Activated naive CD4-positive, alpha-beta T cell treated with anti-CD3 and anti-CD28 coated beads, Interleukin-2, amount 10 ng/mL, durations not matched to agents 7 days and 5 days (primary cell): ENCODE measurements at places on chromosomes 13 and 19.

GRCh38 chr19:17841810-17842662 lies 5.7 kb downstream of the JAK3 start:
- peak; percentile 69 for DNase-seq

DNA sequence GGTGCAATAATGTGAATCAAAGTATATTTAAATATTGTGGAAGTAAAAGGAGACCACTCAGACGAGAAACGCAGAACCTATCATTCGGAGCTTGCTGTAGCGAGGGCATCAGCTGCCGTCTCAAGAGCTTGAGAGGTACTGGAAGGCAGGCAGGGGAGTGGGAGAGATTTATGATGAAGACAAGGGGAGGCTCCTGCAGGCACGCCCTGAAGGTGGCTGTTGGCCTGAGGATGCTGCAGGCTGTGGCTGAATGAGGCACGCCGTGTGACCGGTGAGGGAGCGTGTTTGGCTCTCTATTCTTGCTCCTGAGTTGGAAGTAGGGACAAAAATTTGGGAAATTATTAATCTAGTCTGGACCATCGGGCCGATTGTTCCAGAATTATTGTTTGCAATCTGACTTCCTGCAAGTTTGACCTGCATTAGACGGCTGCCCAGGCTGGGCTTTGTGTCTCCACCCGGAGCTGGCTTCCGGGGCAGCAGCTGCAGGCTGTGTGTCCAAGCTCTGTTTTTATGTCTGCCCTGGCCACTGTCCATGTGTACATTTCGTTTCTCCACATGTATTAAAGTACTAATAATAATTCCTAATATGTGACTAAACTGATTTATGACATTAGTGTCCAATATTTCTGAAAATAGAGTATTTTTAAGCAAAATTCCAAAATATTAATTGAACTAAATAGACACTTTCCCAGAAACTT lies 91.1 kb upstream of the ANKRD10 start:
- no peak for DNase-seq

GRCh38 chr19:33226550-33227241 lies 1.0 kb upstream of the SLC7A10 start:
- no peak for DNase-seq

GRCh38 chr13:51556740-51557139 lies 27.5 kb upstream of the WDFY2 start:
- DNase-seq, result no peak

- no peak for DNase-seq
Measured at GRCh38 chr19:55526216-55527196, 10.4 kb downstream of the SBK2 start.

- DNase-seq, result peak; percentile 54
Measured at GRCh38 chr13:51222037-51222685, at the start of gene FAM124A. Gene FAM124A (plus strand): TSS chr13:51222398. CDS start chr13:51222502, 104 bp downstream.

DNA sequence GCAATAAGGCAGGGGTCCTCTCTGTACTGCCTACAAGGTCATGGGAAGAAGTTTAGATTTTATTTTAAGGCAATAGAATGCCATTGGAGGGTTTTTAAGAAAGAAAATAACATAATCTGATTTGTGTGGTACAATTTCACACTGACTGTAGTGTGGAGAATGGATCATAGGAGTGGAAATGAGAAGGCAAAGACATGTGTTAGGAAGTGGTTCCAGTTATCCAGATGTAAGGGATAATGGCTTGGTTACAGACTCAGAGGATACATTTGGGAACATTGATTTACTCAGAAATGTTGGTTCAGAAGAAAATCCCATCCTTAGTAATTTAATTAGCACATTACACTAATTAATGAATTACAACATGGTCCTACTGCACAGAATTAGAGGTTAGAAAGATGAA lies 788.2 kb downstream of the SLITRK5 start:
- no peak for DNase-seq

DNA sequence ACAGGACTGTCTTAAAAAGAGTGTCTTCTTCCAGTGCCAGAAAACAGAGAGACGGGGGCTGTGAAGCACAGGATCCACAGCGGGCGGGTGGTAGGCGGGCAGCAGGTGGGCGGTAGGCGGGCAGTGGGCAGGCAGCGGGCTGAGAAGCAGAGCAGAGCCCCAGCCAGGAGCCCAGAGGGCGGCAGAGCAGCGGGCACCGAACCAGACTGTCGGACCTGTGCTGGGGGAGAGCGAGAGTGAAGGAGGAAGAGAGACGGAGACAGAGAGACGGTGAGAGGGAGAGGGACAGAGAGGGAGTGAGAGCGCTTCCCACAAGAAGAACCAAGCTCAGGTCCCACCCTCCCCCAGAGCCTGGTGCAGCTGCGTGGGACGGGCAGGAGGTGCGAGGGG lies 30.3 kb downstream of the RASA3 start:
- no peak for DNase-seq

GRCh38 chr13:39375601-39376000 lies 227.4 kb downstream of the LHFPL6 start:
- no peak for DNase-seq

GRCh38 chr19:4380254-4380727 lies 20.1 kb downstream of the SH3GL1 start:
- peak; percentile 82 for DNase-seq

DNA sequence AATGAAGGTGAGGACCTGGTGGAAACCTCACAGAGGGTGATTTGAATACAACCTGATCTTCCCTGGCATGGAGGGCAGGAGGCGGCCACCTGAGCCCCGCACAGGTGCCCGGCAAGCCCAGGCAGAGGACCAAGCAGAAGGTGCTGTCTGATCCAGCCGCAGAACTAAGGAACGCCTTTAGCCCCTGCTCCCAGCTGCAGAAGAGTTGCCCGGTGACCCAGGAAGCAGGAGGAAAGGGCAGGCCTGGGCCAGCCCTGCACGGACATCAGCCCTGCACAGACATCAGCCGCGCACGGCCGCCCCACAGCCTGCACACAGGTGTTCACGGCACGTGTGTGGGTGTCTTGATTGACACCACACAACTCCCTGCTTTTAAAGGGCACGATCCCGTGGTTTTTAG lies 43.1 kb downstream of the RASA3 start:
- DNase-seq, result no peak

- no peak for DNase-seq
Measured at GRCh38 chr13:30370146-30370545, 52.1 kb upstream of the UBE2L5 start.

DNA sequence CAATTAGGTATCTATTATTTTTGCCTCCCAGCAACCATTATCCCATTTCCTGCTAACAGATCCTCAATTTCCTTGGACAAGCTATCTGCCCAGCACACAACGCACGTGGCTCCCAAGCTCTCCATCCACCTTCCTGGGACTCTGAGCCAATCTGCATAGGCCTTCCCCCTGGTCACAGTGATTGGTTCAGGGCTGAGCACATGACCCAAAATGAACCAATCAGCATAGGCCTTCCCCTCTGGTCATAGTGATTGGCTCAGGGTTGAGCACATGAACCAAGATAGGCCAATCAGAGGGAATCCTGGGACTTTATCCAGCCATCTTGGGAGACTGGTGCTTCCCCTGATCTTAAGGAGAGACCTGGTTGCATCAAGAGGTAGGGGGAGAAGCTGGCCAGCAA lies 5.8 kb downstream of the CPAMD8 start:
- no peak for DNase-seq

DNA sequence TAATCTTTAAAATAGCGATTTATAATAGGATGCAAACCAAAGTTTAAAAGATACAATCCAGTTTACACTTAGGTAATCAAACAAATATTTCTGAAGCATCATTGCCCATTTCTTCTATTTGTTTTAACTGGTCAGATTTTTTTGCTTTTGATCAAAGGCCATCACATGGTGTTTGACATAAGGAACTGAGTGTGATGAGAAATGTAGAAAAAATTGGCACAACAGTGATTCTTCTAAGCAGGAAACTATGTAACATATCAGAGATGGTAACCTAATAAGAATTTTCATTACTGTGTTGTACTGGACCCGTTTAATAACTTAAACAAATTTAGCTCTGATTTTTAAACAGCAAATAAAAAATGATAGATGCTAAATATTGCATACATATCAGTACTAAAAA lies 644.7 kb upstream of the KLF12 start:
- no peak for DNase-seq

DNA sequence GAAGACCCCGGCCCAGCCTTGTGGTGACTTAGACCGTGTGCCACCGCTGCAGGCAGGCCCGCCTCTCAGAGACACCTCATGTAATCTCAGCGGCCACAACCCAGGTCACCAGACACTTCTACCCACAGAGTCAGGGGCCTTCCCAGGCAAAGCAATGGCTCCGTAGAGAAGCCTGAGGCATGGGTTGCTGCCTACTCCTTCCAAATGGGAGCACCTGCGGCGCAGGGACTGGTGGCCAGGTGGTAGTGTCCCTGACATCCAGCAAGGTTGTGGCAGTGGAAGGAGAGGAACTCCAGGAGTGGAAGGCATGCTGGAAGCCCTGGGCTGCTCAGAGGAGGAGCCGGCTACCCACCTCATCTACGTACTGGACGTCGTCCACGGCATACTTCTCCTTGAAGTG lies 21.0 kb downstream of the PEPD start:
- DNase-seq, result no peak

- DNase-seq, result no peak
Measured at GRCh38 chr13:63972328-63972727, 2556.7 kb upstream of the PCDH20 start.

DNA sequence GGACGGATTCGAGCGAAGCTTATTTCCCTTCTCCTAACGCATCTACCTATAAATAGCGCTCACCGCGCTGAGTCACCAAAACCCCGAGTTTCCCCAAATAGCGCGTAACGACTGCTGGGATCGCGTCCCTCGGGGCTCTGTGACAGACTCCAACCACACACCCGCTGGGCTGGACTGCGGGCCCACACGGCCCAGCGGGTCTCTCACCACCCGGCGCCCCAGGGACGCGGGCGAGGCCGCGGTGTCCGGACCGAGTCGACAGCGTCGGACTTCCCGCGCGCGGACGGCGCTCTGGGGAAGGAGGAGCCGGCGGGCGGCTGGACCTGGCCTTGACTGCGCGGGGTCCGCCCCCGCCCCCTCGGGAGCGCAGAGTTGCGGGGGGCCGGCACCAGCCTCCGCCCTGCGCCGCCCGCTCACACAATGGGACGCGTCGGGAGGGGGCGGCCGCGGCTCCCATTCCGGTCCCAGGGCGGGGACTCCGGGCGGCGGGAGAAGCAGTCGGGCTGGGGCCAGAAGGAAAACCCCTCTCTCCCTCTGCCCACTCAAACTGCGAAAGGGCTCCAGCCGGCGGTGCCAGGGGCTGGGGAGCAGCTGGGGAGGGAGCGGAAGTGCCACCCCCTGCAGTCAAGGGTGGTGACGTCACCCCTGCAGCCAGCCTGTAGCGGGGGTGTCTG lies 108.8 kb downstream of the KCNRG start:
- peak; percentile 79 for DNase-seq

DNA sequence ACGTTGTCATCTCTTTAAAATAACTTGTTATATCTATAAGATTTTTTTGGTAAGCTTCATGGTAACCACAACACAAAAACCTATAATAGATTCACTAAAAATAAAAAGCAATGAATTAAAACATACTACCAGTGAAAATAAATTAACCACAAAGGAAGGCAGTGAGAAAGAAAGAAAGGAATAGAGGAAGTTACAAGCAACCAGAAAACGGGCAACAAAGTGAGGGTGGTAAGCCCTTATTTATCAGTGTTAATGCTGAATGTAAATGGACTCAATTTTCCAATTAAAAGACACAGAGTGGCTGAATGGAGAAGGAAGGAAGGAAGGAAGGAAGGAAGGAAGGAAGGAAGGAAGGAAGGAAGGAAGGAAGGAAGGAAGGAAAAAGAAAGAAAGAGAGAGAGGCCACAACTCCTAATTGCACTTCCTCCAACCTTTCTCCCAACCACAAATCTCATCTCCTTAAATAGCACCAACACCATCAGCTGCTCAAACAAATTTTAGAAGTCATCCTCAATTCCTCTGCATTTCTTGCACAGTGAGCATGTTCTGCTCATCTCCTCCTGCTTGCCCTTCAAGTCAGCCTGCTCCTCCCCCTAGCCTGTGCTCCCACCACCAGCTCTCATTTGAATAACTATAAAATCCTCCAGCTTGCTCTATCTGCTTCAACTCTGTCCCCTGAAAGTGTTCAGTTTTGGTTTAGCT lies 48.6 kb downstream of the CCNA1 start:
- DNase-seq, result no peak

GRCh38 chr13:23626700-23627099 lies 56.5 kb downstream of the TNFRSF19 start:
- no peak for DNase-seq
